Naive thymus-derived CD8-positive, alpha-beta T cell (primary cell): ENCODE measurements at places on chromosomes 4 and X. TPM values are rescaled to one million over a fixed set of nuclear protein-coding genes. Genes with fewer than 3 reads are reported as not detected.

NAP1L5 gene
- 2.0 TPM for total RNA-seq

DNA sequence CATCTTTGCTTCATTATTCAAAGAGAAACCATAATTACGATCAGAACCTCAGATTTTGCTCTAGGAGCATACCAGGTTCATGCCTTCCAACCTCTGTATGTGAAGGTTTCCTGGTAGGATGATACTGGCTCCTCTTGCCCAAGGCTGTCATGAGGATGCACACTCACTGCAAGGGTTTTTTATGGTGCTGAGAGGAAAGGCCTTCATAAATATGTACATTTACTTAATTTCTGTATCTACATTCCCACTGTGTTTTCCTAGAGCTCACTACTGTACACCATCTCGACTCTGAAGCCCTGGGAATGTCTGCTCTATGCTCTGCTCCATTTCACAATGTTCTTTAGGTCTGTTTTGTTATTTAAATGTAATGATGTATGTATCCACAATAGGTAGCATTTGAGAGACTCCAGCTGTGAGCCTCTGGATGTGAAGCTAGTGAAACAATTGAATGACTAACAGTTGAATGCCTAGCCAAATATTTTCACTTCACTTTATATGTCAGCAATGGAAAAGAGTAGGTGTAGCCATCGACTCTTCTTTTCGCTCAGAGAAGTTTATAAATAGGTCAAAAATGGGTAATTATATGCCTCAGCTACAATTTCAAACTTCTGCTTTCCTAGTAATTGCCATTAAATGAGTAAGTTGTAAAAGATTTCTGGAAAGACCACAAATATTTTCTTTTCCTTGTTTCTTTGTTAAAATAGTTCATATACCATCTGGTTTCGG is 228.0 kb downstream of the PALLD start:
- peaks cover 3% of the 10 kb centered on the region for H3K4me1 ChIP-seq
- H3K27me3 ChIP-seq, result peaks cover 7% of the 10 kb centered on the region
- no peak overlapping the region for H3K4me3 ChIP-seq
- H3K36me3 ChIP-seq, result no peaks in the 10 kb centered on the region
- DNase-seq, result no peak

- H3K4me1 ChIP-seq, result no peaks in the 10 kb centered on the region
- DNase-seq, result no peak
- H3K4me3 ChIP-seq, result no peak overlapping the region
- no peaks in the 10 kb centered on the region for H3K27me3 ChIP-seq
Measured at GRCh38 chr4:65983061-65983460, 312.8 kb upstream of the EPHA5 start.

ADH6 gene
- total RNA-seq, result not detected

GRCh38 chr4:101699441-101700124 is 90.9 kb upstream of the BANK1 start:
- no peaks in the 10 kb centered on the region for H3K36me3 ChIP-seq
- no peaks in the 10 kb centered on the region for H3K4me1 ChIP-seq
- H3K27ac ChIP-seq, result no peak overlapping the region
- H3K4me3 ChIP-seq, result no peak overlapping the region

DNA sequence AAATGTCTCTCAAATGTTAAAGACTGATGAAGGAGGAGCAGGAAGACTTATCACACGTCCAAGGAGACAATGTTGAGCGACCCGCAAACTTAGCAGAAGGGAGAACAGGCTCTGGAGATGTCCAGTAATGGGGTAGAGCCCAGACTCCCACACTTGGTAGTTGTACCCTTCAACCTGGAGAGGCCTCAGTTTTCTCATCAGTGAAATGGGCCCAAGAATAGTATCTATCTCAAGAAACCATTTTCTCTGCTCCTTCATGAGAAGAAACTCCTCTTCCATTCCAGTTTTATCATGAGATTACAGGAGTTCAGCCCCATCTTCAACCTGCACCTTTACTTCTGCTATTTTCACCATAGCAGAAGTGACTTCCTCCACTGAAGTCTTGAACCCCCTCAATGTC is 169.9 kb downstream of the DHRSX start:
- H3K27me3 ChIP-seq, result no peaks in the 10 kb centered on the region
- no peaks in the 10 kb centered on the region for H3K4me1 ChIP-seq
- H3K4me3 ChIP-seq, result no peak overlapping the region
- H3K27ac ChIP-seq, result no peak overlapping the region
- no peak for DNase-seq

- H3K4me3 ChIP-seq, result no peak overlapping the region
- no peaks in the 10 kb centered on the region for H3K27me3 ChIP-seq
- H3K27ac ChIP-seq, result no peak overlapping the region
- peaks cover 1% of the 10 kb centered on the region for H3K4me1 ChIP-seq
Measured at GRCh38 chrX:54826598-54826997, 19.1 kb downstream of the MAGED2 start.

GRCh38 chr4:7134737-7135388 is 57.5 kb upstream of the SORCS2 start:
- no peaks in the 10 kb centered on the region for H3K36me3 ChIP-seq
- no peak for DNase-seq
- no peak overlapping the region for H3K4me3 ChIP-seq
- peaks cover 5% of the 10 kb centered on the region for H3K27me3 ChIP-seq

- no peaks in the 10 kb centered on the region for H3K36me3 ChIP-seq
- no peak for DNase-seq
- H3K4me1 ChIP-seq, result no peaks in the 10 kb centered on the region
- H3K4me3 ChIP-seq, result no peak overlapping the region
Measured at GRCh38 chr4:186545436-186545835, 9.9 kb downstream of the MTNR1A start.
